ENCODE measurements at places on chromosomes 13 and 19.

- no peak for DNase-seq
- peak overlapping the region; percentile 78 for H3K4me3 ChIP-seq
- H3K4me1 ChIP-seq = peaks cover 30% of the 10 kb centered on the region
- H3K27me3 ChIP-seq = no peaks in the 10 kb centered on the region
Measured at GRCh38 chr19:4814625-4815425, 16.7 kb downstream of the TICAM1 start.

DNA sequence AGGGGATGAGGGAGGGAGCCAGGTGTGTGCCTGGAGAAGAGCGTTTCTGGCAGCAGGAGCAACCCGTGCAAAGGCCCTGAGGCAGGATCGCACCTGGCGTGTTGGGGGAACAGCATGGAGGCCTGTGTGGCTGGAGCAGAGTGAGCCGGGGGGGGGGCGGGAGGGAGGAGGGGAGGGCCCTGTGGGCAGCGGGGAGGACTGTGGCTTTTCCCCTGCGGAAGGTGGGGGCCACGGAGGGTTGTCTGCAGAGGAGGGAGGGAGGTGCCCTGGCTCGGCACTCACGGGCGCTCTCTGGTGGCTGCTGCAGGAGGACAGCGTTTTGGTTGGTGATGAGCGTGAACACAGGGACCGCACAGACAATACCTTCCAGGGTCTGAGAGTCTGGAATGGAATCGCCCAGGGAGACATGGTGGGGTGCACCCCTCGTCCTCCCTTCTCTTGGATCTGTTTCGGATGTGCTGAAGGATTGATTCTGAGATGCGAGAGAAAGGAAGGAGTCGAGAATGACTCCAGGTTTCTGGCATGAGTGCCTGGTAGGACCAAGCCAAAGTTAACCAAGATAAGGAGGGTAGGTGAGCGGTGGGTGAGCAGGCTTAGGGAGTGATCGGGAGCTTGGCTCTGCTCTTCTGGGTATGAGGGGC, 6.5 kb downstream of the RAB11B start:
- H3K27me3 ChIP-seq = no peaks in the 10 kb centered on the region
- peak overlapping the region; percentile 96 for H3K27ac ChIP-seq
- peaks cover 26% of the 10 kb centered on the region for H3K4me1 ChIP-seq
- peaks cover 3% of the 10 kb centered on the region for H3K36me3 ChIP-seq

- peaks cover 38% of the 10 kb centered on the region for H3K4me1 ChIP-seq
- H3K36me3 ChIP-seq = peaks cover 4% of the 10 kb centered on the region
Measured at GRCh38 chr13:114315074-114315785, 927 bp downstream of the CHAMP1 start.

DNA sequence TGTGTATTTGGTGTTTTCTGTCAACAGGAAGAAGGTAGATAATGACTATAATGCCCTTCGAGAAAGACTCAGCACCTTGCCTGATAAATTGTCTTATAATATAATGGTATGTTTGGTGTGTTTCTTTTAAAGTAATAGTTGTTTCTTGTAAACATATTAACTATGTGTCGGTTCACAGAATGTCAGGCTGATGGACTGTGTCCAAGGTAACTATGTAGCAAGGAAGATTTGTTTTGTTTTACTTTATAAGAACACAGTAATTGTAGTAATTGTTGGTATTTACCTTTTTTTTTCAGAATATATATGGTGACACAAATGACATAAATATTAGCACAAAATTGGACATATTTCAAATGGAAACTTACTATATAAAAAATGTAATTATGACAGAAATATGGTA, 43.2 kb downstream of the URI1 start:
- H3K4me3 ChIP-seq = no peak overlapping the region
- DNase-seq = no peak
- H3K4me1 ChIP-seq = peaks cover 9% of the 10 kb centered on the region
- no peaks in the 10 kb centered on the region for H3K27me3 ChIP-seq
- H3K36me3 ChIP-seq = peaks cover 4% of the 10 kb centered on the region
- H3K27ac ChIP-seq = no peak overlapping the region

- no peak for DNase-seq
- H3K4me1 ChIP-seq = peaks cover 14% of the 10 kb centered on the region
- peaks cover 2% of the 10 kb centered on the region for H3K36me3 ChIP-seq
Measured at GRCh38 chr19:41755328-41755913, at the start of gene CEACAM6. CEACAM6 (plus strand) TSS chr19:41755530; CDS start chr19:41755639, 109 bp downstream.

DNA sequence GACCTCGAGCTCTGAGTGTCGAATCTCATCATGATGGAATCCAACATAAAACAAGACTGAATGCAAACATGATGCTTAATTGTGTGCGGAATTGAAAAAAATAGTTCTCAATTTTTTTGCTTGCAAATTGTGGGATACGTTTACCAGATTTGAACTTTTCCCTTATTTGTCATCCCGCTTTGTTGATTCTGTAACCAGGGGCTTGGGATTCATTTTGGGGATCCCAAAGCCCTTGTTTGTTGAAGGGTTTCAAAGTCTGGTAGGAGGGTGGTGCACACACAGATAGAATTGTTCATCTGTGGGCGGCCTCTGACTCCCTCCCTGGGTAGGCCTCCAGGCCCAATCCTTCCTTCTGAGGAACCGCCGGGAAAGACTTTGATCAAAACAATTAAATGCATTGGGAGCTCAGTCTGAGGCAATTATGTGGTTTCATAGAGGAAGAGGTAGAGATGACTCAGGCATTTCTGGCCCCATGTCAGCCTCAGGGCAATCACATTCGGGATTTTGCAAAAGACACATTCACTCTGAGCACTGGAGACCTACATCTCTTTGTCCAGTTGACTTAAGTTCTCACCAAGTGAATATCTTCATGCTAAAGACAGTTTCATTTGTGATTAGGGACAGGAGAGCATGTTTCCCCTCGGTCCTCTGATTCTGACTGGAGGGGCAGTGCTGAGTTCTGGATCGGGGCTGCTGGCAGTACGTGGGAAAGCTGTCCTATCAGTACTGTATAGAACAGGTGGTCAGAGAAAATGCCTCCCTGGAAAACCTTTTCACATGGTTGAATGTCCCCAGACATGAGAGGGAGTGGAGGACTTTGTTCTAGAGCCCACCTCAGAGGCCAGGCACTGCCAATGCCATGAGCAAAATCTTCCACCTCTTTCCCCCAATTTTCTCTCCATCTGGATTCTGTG, 27.8 kb upstream of the IGFL4 start:
- no peaks in the 10 kb centered on the region for H3K36me3 ChIP-seq
- H3K27ac ChIP-seq = no peak overlapping the region
- H3K4me3 ChIP-seq = no peak overlapping the region
- no peaks in the 10 kb centered on the region for H3K4me1 ChIP-seq

All from T-helper 17 cell (primary cell).